OCI-LY7 (cell line): ENCODE measurements at places on chromosomes 12 and 14.

DNA sequence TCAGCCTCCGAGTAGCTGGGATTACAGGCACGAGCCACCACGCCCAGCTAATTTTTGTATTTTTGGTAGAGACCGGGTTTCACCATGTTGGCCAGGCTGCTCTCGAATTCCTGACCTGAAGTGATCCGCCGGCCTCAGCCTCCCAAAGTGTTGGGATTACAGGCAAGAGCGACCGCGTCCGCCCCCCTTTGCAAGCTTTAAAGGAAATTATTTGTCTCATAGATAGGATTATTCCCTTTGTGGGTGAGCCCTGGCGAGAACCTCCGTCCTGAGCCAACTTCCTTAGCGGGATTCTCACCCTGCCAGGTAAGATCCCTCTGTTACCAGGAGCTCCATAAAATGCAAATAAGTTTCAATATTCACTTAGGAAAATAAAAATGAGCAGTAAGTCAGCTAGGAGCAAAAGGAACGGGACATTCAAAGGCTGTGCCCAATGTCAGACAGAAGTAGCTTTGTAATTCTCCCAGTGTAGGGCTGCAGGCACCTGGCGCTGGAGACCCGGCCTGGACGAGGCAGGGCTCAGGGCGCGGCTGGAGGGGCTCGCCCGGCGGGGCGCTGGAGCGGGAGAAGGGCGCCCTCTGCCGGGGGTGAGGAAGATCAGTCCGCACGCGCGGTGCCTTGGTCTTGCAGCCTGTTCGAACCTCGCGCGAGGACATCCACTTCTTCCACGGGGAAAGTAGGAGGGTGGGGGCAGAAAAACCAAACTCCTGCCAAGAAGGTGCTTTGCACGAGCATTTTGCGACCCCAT, 47.2 kb upstream of the PLXNC1 start:
- DNase-seq, result peak; percentile 71

DNA sequence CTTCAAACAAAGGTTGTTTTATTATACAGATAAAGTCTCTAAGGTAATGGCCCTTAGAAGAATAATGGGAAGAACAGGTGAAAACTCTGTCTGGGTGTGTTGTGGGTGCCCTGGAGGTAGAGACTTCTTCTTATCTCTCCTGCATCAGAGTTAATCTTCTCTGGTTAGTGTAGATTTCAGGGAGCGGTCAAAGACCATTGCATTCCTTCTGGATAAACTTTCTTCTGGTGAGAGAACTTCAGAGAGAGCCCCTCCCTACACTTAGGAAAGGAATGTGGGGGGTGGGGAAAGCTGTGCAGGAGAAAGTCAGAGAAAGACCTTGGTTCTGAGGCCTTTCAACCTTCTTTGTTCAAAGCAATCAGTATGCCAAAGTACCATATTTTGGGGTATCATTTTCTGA, 658.5 kb downstream of the DIO2 start:
- DNase-seq, result no peak

- DNase-seq, result no peak
These were observed 729.7 kb upstream of the USP15 start for GRCh38 chr12:61530456-61530855.

DNA sequence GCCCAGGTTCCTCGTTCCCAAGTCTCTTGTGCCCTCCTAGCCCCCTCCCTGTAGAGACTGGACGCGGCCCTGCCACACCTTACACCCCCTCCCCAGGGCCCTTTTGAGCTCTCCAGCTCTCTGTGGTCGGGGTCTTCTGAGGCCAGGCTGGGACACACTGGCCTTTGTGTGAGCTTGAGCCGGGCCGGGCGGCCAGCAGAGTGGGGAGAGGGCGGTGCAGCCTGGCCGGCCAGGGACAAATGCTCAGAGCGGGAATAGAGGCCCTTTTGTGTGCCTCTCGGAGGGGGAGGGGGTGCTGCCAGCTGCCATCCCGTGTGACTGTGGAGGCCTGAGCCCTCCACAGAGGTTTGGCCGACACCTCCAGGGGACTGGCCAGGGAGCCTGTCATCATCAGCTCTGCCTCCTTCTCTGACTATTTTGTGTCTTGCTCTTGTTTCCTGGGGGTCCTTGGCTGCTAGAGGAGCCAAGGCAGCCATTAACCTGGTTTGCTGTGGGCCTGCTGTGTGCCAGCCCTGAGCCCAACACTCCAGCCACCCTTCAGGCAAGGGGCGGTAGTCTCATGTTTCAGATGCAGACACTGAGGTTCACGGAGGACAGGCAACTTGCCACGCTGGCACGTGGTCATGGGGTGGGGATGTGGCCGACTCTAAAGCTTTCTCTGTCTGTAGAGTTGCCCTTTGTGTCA, 13.6 kb downstream of the FAM222A start:
- DNase-seq, result no peak

DNA sequence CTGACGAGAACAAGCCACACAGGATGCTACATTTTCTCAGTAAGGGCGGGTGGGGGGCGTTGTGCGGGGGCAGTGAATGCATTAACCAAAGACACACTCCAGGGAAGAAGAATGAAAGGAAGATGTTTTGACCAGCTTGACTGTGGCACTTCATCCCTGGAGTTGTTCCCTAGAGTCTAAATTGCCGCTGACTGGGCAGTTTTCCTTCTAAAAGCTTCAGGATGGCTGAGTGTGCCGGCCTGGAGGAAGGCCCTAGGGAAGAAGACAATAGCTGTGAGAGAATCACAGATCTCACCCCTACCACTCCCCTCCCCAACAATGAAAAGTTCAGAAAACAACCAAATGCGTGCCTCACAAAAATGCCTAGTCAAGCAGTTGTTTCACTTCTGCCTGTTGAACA, 67.2 kb downstream of the NKX2-1 start:
- no peak for DNase-seq

- peak; percentile 61 for DNase-seq
These were observed 54.1 kb downstream of the CEP83 start for GRCh38 chr12:94405413-94406116.

GRCh38 chr12:102043928-102044327, 17.9 kb downstream of the WASHC3 start:
- DNase-seq, result peak; percentile 7

DNA sequence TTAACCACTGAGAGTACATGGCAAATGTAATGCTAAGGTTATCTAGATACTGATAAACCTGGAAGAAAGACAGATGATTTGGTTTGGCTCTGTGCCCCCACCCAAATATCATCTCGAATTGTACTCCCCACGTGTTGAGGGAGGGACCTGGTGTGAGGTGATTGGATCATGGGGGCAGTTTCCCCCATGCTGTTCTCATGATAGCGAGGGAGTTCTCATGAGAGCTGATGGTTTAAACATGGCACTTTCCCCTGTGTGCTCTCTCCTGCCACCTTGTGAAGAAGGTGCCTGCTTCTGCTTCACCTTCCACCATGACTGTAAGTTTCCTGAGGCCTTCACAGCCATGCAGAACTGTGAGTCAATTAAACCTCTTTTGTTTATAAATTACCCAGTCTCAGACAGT, 14.2 kb downstream of the NOXRED1 start:
- peak; percentile 34 for DNase-seq

GRCh38 chr12:121224591-121224990, 14.7 kb downstream of the P2RX4 start:
- DNase-seq, result no peak

DNA sequence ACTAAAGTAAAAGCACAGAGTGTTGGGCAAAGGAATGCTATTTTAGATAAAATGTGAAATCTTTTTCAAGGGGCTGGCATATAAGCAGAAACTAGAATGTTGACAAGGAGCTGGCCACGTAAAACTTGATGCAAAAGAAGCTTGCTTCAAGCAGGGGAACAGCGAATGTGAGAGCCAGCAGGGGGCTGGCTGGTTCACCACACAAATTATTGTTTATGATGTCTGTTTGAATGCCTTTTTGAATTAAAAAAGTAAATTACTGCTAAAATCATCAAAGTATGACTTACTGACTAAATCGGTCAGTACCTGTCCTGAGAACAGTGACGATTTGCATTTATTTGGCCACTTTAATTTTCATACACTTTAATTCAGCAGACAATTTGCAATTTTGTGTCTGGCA, 38.9 kb upstream of the TMTC2 start:
- no peak for DNase-seq

DNA sequence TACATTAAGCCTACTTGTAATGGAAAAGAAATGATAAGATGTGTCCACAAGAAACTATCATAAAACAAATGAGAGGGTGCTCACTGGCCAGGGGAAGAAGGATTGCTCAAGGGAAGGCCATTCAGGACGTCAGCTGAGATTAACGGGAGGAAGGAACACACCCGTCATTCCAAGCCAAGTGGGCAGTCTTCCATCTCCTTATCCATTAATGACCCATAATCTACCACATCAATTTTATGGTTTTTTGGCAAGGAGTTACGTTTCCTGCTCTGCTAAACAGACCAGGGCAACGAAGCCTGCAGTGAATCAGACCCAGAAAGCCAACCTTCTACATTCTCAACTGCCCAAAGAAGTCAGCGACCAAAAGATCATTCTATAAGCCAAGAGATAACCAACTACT, 25.1 kb downstream of the PRKAB1 start:
- no peak for DNase-seq

DNA sequence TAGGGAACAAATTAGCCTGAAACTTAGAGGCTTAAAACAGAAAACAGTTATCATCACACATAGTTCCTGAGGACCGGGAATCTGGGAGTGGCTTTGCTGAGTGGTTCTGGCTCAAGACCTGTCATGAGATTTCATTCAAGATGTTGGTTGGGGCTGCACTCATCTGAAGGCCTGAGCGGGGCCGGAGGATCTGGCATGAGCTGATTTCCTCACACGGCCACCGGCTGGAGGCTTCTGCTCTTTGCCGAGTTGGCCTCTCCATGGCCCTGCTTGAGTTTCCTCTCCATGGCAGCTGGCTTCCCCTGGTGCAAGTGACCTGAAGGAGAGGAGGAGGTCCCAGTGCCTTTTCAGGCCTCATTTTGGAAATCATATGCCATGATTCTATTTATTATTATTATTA, 128.1 kb downstream of the PAPOLA start:
- no peak for DNase-seq

DNA sequence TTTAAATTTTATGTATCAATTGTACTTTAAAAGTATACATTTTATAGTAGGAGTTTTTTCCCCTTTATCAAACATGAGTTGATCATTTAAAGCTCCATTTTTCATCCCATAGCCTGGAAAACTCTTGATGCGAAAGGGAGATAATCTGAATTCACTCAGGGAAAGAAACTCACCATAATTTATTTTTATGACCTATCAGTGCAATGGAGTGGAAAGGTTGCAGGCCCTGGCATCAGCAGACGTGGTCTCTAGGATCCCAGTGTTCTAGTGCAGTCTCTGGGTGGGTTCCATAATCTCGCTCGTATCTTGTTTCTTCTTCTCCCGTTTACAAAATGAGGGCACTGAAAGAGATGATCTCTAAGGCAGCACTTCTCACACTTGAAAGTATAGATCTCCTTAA, 85.0 kb downstream of the PTGER2 start:
- no peak for DNase-seq

DNA sequence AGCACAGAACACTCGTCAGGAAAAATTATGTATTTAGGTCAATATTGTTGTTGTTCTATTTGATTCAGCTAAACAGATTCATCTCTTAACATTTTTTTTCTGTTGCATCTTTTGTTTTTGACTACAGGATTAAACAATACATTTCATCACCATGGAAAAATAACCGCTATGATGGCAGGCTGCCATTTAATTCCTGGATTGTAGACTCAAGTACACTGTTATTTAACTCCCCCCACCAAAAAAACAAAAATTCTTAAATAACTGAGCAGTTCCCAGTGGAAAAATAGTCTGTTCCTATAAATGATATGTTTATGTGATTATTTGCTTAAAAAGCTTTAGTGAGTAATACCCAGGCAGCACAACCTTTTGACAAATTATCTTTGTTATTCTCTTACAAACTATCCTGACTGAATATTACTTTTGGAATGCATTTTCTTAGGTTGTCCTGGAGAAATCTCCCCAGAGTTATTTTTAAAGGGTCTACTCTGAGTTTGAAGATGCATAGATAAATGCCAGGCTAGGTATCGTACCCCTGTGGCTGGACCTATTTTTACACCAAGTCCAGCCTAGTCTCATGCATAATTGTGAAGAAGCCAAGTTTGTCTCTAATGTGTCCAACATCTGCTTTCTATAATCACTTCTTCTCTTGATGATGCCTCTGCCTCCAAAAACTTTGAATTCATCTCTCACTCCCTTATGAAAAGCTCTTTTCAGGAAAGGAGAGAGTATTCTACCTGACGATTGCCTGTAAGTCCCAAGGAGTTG, 3.7 kb downstream of the KERA start:
- no peak for DNase-seq

DNA sequence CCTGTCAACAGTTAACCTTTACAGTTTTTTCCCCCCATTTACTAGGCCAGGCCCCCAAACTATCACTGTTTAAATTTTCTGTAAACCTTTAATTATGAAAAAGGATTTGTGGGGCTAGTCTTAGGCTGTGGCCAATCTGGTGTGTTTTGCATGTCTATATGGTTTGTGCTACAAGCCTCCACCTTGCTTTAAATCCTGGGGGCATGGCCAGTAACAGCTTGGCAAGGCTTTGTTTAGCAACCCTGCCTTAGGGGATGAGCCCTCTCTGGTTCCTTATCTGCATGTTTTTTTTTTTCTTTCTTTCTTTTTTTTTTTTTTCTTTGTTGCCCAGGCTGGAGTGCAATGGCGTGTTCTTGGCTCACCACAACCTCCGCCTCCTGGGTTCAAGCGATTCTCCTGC, 102.7 kb downstream of the KCNMB4 start:
- DNase-seq, result no peak

GRCh38 chr12:65670775-65671174, 153.5 kb upstream of the HMGA2 start:
- no peak for DNase-seq
